Dermis microvascular lymphatic vessel endothelial cell (primary cell): ENCODE measurements at places on chromosomes 7 and 10. TPM values are rescaled to one million over a fixed set of nuclear protein-coding genes. Genes with fewer than 3 reads are reported as not detected.

The FBH1 gene
- 61.6 and 87.5 TPM in 2 replicates for total RNA-seq

The GIMAP1 gene
- total RNA-seq = 13.0 and 24.5 TPM in 2 replicates

The FAM24A gene
- total RNA-seq = not detected in 2 replicates

The CFAP70 gene
- total RNA-seq = 0.13 and 0.26 TPM in 2 replicates

- no peak for DNase-seq
These were observed 316.6 kb downstream of the PAXIP1 start for GRCh38 chr7:154686305-154686704.

DNA sequence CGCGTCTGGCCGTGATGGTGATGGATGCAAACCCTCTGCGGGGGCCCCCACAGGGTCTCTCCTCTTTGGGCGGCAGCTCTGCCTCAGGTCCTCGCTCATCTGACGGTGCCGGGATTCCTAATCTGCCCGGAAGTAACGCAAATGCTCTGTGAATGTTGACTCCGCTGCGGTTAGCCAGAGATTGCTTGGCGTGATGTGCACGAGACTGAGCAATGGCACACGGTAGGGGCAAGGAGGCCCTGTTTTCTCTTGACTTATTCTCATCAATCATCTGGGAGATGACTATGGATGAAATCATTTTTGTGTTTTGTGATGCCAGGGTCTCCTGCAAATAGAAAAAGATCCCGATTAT, 116.5 kb upstream of the ADAM12 start:
- DNase-seq = no peak

DNA sequence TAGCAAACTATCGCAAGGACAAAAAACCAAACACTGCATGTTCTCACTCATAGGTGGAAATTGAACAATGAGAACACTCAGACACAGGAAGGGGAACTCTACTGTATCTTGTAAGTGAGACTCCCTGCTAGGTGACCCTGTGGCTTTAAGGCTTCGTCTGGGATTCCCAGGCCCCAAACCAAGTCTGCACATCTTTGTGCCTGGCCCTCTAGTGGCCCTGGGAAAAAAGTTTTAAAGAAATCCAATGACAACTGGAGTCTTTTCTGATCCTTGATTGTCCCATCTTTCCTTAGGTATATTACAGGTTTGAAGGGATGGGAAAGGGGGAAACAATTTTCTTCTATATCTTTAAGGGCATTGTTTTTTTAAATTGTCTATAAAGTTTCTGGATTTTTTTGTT, 10.6 kb upstream of the LIPM start:
- no peak for DNase-seq

- DNase-seq = no peak
These were observed 462.1 kb upstream of the FOXK1 start for GRCh38 chr7:4220011-4220410.

GRCh38 chr7:134459981-134460380, 1.1 kb upstream of the AKR1B1 start:
- DNase-seq = no peak

DNA sequence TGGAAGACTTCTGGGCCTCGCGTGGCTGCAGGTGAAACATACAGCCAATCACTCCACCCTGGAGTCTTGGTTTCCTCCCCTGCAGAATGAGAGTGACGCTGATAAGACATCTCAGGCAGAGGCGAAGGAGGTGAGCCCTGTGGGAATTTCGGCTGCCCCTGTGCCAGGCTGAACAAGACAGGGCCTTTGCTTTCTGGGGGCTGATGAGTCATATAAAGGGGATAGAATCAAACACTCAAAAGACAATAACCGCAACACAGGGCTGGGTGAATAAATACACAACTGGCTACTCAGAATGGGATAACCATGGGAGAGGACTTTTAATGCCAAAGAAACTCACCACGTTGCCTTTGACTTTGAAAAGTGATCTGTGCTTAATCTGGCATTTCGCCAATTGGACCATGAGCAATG, 143.8 kb downstream of the KCNMA1 start:
- DNase-seq = no peak

DNA sequence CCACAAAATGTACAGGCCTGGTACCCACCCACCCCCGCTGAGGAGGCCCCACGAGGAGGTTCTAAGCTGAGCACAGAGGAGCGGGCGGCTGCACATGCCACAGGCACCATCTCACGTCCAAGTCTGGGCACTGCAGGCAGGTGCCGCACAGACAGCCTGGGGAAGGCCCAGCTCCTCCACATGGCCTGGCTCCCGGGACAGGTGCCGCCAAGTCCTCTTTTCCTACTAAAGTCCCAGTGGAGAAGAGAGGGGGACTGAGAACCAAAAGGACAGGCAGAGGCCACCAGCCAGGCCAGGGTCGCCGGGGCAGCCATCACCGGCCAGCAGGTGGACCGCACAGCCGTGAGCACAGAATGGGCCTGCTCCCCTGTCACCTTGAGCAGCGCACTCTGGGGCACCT, 91.1 kb downstream of the MAD1L1 start:
- no peak for DNase-seq

GRCh38 chr7:106110238-106110560, 1.9 kb downstream of the SYPL1 start:
- no peak for DNase-seq

- no peak for DNase-seq
These were observed 47.8 kb downstream of the MGMT start for GRCh38 chr10:129514568-129515451.

DNA sequence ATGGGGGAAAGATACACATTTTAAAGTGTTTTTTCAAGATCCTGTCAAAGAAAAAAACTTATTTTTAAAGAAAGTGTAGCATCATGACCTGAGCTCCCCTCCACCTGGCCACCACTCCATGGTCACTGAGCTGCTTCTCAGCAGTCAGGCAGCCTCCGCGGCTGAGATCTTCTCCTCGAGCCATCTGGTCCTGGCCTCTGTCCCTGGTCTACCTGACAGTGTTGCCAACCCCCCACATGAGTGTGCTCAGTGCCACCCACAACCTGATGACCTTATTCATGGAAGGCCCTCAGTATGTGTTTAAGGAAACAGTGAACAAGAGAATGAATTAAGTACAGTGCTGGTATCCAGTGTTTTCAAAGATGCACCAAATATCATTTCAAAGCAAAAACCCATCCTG, 694.5 kb upstream of the NRP1 start:
- no peak for DNase-seq

DNA sequence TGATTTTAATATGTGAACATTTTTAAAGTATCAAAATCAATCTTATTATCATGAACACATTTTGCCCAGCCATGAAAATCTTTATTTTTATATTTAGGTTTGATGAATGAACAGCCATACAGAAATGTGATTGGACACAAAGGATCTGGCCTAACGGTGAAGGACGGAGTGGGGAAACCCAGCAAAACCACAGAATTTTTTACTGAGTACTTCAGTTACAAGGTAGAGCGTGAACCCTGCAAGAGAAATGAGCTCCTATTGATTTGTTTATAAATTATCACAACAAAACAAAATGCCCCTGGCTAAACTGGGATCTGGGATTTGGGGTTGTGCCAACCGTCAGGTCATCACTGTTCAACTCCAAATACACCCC, 118.8 kb downstream of the JAZF1 start:
- DNase-seq = no peak

DNA sequence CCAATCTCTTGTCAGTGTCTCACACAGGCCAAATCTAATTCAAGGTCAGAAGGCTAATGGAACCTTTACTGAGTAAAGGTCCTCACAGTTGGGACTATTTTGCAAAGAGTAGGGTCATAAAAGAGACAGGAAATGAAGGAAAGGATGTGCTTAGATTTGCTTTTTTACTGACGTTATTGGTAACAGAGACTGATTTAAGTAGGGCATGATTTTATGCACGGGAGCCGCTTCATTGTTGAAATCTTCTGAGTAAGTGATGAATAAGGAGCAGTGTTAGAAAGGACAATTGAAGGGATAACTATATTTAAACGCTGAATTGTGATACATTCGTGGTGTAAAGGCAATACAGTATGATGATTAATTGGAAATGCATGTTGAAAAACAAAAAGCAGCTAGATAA, 261.5 kb downstream of the MALRD1 start:
- no peak for DNase-seq

DNA sequence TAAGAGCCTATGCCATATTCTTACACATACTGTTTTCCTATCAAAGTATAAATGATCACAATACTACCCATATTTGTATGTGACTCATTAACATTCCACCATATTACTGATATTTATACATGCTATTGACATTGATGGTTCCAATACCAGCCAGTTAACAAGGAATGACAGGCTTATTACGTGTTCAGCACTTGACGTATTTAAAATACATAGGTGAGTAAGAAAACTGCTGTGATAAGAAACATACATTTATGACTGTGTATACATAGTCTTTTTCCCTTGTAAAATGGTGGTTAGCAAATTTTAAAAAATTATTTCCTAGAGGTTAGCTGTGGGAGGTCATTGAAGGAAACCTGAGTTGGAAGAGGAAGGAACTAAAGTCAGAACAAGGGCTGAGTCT, 81.1 kb upstream of the NEUROD6 start:
- DNase-seq = no peak

- no peak for DNase-seq
These were observed 228.0 kb downstream of the DGKI start for GRCh38 chr7:137618748-137619147.
